ENCODE measurements at places on chromosomes 5 and 9. TPM values are rescaled to one million over a fixed set of nuclear protein-coding genes. Genes with fewer than 3 reads are reported as not detected.

DNA sequence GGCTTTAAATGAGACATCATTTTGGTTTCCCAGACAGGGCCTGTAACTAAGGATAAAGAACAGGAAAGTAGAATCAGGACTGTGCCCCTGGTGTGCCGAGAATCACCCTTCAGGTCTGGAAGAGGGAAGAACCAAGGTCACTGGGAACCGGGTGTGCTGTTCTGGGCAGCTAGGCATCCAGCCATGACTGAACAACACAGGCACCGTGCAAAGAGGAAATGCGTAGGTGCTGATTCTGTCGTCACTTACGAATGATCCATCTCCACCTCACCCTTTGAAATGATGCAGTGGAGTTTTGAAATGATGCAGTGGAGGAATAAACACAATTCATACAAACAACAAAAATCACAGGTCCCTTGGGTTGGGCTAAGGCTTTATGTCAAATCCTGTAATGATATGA lies 64.4 kb downstream of the MAP1B start:
- H3K27me3 ChIP-seq, result no peaks in the 10 kb centered on the region
- no peak overlapping the region for H3K4me3 ChIP-seq
- no peak for DNase-seq
- no peaks in the 10 kb centered on the region for H3K36me3 ChIP-seq
- H3K4me1 ChIP-seq, result no peaks in the 10 kb centered on the region
- no peak overlapping the region for H3K27ac ChIP-seq

Gene FAM78A
- total RNA-seq, result 0.92 TPM

Gene DNM1
- total RNA-seq, result 1.7 TPM

Gene CHSY3
- 1.2 TPM for total RNA-seq

Gene C9orf153
- 0.54 TPM for total RNA-seq

- no peaks in the 10 kb centered on the region for H3K27me3 ChIP-seq
- DNase-seq, result no peak
- H3K27ac ChIP-seq, result no peak within 1 kb of the TSS
- H3K4me3 ChIP-seq, result peak within 1 kb of the TSS; percentile 24
Measured at GRCh38 chr5:141430332-141431113, at the start of gene PCDHGA12. Gene PCDHGA12 (plus strand): TSS chr5:141430507. CDS start chr5:141430760, 253 bp downstream.

GRCh38 chr9:38233796-38234355 lies 158.6 kb upstream of the ALDH1B1 start:
- H3K27me3 ChIP-seq, result no peaks in the 10 kb centered on the region
- H3K4me3 ChIP-seq, result no peak overlapping the region
- DNase-seq, result no peak
- no peaks in the 10 kb centered on the region for H3K4me1 ChIP-seq
- H3K36me3 ChIP-seq, result no peaks in the 10 kb centered on the region
- no peak overlapping the region for H3K27ac ChIP-seq

- peak within 1 kb of the TSS; percentile 77 for H3K27ac ChIP-seq
- H3K36me3 ChIP-seq, result no peaks in the 10 kb centered on the region
- H3K4me1 ChIP-seq, result no peaks in the 10 kb centered on the region
- peak; percentile 40 for DNase-seq
- H3K4me3 ChIP-seq, result peak within 1 kb of the TSS; percentile 73
- H3K27me3 ChIP-seq, result peaks cover 13% of the 10 kb centered on the region
Measured at GRCh38 chr5:40679913-40680681, at the start of gene PTGER4. Gene PTGER4 (plus strand): TSS chr5:40679915. CDS start chr5:40680994, 1,079 bp downstream.

- H3K4me3 ChIP-seq, result no peak overlapping the region
- no peak for DNase-seq
- H3K27ac ChIP-seq, result no peak overlapping the region
- H3K36me3 ChIP-seq, result no peaks in the 10 kb centered on the region
- H3K4me1 ChIP-seq, result no peaks in the 10 kb centered on the region
Measured at GRCh38 chr9:76756941-76757673, 7.1 kb upstream of the PCA3 start.

Gene DIAPH1
- 104 TPM for total RNA-seq

DNA sequence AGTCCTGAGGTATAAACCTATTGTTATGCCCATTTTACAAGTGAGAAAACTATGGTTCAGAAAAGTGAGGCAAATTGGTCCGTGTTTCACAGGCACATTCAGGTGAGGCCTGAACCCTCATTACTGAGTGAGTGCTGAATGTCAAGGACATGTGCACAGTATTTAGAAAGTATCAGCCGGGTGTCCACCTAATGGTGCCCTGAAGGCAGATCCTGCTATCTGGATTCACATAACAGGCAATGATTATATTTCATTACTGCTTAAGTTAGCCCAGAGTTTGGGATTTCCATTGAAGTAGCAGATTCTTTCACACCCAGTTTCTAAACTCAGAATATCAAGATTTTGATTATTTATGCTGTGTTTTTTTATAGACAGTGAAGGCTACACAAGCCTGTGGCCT lies 142.7 kb downstream of the LHFPL2 start:
- H3K27me3 ChIP-seq, result no peaks in the 10 kb centered on the region
- no peaks in the 10 kb centered on the region for H3K4me1 ChIP-seq
- DNase-seq, result no peak

- peak; percentile 53 for DNase-seq
- H3K4me1 ChIP-seq, result no peaks in the 10 kb centered on the region
- no peak overlapping the region for H3K27ac ChIP-seq
Measured at GRCh38 chr5:74149395-74149794, 491.1 kb downstream of the ENC1 start.

DNA sequence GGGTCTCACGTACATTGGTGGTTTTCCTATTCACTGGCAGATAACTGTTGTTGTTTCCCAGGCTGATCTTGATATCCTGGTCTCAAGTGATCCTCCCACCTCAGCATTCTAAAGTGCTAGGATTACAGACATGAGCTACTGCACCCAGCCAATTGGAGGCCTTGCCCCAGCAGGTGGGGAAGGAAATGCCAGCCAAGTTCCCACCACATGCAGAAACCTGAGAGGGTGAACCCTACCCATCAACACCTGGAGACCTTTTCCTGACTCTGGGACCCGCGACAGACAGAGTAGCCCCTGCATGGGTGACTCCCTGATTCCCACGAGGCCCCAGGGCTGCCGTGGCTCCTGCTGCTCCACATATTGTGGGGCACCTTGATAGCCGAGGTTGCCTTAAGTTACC lies 107.7 kb downstream of the GDA start:
- no peaks in the 10 kb centered on the region for H3K4me1 ChIP-seq
- H3K27ac ChIP-seq, result no peak overlapping the region
- DNase-seq, result no peak
- no peaks in the 10 kb centered on the region for H3K36me3 ChIP-seq
- H3K4me3 ChIP-seq, result no peak overlapping the region

GRCh38 chr9:69759021-69759420 lies 790 bp downstream of the PTAR1 start:
- H3K27me3 ChIP-seq, result no peaks in the 10 kb centered on the region
- peak overlapping the region; percentile 96 for H3K27ac ChIP-seq
- peak overlapping the region; percentile 79 for H3K4me3 ChIP-seq

DNA sequence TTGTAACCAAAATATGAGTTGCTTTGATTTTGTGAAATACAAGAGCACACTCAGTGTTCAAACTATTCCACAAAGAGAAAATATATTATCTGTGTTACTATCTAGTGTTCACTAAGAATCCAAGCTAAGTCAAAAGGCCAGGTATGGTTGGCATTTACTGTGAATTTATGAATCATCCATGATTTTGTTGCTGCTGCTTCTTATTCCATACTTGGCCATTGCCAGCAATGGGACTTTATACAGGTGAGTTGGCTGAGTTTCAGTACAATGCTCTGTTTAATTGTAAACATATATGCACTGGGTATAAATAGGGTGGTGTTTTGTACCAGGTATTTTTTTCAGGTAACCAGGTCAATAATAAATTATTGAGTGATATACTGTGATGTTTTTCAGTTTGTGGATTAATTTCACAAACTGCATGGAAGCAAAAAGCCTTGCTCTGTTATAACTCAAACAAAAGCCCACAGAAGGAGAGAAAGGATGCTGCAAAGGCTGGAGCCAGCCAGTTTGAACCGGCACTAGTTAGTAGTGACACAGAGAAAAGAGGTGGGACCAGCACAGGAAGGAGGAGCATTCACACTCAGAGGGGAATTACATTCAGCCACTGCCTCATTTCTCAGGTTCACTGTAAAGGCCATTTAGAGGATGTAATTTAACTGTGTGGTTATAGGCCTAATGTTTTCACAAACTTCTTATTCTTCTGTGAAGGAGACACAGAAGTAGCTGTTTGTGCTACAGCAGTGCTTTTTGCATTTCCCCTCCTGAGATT lies 381.8 kb downstream of the ADGRV1 start:
- no peaks in the 10 kb centered on the region for H3K4me1 ChIP-seq
- DNase-seq, result peak; percentile 19
- H3K4me3 ChIP-seq, result no peak overlapping the region

GRCh38 chr5:40798012-40798800 lies at the start of gene PRKAA1:
Gene PRKAA1 (minus strand): TSS chr5:40798374. CDS start chr5:40798189, 185 bp downstream.
- H3K36me3 ChIP-seq, result no peaks in the 10 kb centered on the region
- H3K27ac ChIP-seq, result peak within 1 kb of the TSS; percentile 85
- no peaks in the 10 kb centered on the region for H3K4me1 ChIP-seq
- H3K27me3 ChIP-seq, result no peaks in the 10 kb centered on the region
- peak; percentile 90 for DNase-seq

Gene STK32A
- total RNA-seq, result not detected

DNA sequence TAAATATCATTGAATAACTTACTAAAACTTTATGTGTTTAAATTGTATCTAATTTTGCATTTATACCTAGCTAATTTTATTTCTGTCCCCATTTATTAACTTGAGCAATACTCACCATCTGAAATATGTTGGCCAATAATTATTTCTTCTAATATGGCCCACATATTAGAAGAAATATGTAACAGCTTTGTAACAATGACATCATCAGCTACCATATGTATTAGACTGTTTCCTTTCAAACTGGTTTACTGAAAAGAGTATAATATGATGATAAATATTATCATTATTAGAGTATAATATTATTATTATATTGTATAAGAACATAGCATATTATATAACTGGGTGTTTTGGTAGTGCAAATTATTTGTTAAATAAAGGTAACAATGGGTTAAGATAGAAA lies 220.5 kb downstream of the FBXL7 start:
- no peak overlapping the region for H3K27ac ChIP-seq
- H3K36me3 ChIP-seq, result no peaks in the 10 kb centered on the region

DNA sequence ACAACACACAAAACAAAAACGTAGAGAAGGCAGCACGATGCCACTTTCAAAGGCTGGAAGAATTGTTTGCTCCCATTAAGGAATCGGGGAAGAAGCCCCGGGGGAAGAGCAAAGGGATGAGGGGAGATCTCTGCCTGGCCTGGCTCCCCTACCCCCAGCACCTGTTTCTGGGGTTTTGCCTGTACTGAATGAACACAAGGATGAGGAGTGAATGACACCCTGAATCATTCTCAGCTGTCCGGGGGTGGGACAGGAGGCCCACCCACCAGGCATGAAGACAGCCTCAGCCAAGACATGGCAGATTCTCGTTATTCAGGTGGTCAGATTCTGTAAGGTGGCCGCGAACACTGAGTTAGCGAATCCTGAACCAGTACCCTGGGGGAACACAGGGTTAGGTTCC lies 7.5 kb downstream of the TBC1D9B start:
- peaks cover 7% of the 10 kb centered on the region for H3K4me1 ChIP-seq
- no peak overlapping the region for H3K4me3 ChIP-seq
- peaks cover 14% of the 10 kb centered on the region for H3K36me3 ChIP-seq
- H3K27me3 ChIP-seq, result no peaks in the 10 kb centered on the region
- H3K27ac ChIP-seq, result no peak overlapping the region
- DNase-seq, result no peak

Gene ASPN
- total RNA-seq, result 3.8 TPM

Gene SPINK7
- total RNA-seq, result not detected

DNA sequence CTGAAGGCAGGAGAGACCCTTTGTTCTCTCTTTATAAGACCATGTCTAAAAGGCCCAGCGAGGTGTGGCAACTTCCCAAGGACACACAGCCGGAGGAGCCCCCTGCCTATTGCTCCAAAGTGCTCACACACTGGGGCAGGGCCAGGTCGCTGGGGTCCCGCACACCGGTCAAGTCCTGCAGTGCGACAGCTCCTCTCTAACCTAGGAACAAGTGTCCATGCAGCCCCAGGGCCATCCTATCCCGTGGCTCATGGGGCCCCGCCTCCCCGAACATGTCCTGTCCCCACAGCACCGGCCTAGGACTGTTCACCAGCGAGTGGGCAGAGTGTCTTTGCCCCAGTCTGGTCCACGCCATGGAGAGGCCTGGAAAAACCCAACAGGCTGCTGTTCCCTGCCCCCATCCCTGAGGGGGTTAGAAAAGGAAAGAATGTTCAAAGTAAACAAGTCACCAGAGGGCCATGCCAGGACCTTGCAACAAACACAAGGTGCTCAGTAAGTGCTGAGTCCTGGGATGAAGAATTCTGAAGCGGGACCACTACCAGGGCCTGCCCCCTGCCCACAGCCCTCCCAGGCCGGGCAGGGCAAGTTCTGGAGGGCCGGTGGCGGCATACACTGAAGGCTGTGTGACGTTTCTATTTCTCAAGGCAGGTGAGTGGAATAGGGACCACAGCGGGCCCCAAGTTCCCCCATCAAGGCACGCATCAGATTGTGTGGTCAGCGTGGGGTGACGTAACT lies 938 bp downstream of the NINJ1 start:
- peak overlapping the region; percentile 96 for H3K4me3 ChIP-seq
- peaks cover 56% of the 10 kb centered on the region for H3K4me1 ChIP-seq
- H3K27ac ChIP-seq, result peak overlapping the region; percentile 98
- no peaks in the 10 kb centered on the region for H3K27me3 ChIP-seq
- H3K36me3 ChIP-seq, result no peaks in the 10 kb centered on the region

DNA sequence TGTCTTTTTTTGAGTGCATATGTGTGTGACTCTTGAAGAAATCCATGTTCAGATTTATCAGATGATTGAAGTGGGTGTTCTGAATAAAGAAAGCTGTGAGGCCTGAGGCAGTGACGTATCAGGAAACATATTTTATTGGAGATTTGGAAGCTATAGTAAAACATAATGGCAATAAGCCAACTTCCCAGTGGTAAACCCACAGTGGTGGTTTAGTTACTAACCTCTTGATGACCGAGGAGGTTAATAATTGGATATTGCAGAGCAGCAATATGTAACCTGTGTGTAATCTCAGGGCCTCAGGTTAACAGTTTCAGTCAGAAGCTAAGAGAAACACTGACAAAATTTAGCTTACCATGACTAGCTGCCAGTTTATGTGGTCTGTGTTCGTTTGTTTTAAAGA lies 6.9 kb downstream of the RGMB start:
- no peak overlapping the region for H3K27ac ChIP-seq
- H3K4me3 ChIP-seq, result no peak overlapping the region
- no peaks in the 10 kb centered on the region for H3K4me1 ChIP-seq
- no peak for DNase-seq

Gene STRBP
- 8.1 TPM for total RNA-seq

DNA sequence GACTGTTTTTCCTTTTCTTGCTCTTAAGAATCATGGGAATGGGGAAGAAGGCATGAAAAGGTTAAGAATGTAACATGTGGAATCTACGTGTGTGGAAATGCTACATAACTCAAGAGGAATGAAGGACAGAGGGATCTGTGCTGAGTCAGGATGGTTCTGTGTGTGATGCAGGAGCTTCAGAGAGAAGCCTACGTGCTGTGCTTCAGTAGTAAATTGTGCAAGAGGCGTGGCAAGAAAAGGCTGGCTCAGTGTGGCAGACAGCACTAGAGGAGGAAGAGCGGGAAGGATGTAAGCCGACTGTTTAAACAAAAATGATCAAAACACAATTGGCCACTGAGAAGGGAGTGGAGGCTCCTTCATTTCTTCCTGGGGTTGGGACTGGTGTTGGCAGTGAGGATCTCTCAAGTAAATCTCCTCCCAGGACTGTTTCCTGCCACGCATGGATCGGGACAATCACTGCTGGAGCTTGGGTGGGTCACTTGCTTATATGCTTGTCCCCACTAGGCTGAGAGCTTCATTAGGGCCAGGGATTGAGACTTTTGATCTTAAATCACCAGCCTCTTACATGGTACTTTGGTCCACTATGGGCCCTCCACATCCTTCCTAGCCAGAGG lies 59.4 kb upstream of the BASP1 start:
- H3K4me3 ChIP-seq, result no peak overlapping the region
- H3K4me1 ChIP-seq, result no peaks in the 10 kb centered on the region
- H3K36me3 ChIP-seq, result no peaks in the 10 kb centered on the region
- no peak for DNase-seq
- H3K27ac ChIP-seq, result no peak overlapping the region
